ENCODE measurements at places on chromosomes 3 and 15.
A peak's percentile ranks its signal among the peaks of the same experiment; 100 is the strongest.

- no peak for DNase-seq
Measured at GRCh38 chr3:124966521-124967445, 32.2 kb upstream of the MUC13 start.

DNA sequence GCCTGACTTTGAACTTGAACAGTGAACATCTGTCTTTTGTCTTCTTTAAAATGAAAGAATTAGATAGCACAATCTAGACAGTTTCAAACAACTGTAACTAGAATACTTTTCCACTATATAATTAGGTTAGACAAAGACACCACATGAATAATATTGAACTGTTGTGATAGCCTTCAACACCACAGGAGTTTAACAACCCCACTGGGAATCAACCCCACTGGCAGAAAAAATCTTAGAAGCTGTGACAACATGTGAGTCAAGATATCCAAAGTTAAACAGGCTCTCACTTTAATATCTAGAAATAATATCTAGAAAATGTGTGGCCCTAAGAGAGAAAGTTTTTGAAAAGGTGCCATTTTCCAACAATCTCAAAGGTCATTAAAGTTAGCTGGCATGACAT, 64.4 kb upstream of the PRICKLE2 start:
- DNase-seq: no peak

DNA sequence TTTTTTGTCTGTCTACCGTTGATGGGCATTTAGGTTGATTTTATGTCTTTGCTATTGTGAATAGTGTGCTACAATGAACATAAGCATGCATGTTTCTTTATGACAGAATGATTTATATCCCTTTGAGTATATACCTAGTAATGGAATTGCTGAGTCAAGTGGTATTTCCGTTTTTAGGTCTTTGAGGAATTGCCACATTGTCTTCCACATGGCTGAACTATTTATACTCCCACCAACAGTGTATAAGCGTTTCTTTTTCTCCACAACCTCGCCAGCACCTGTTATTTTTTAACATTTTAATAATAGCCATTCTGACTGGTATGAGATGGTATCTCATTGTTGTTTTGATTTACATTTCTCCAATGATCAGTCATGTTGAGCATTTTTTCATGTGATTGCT, 89.6 kb upstream of the GALNT15 start:
- no peak for DNase-seq

GRCh38 chr15:77036537-77037387, 34.1 kb downstream of the TSPAN3 start:
- DNase-seq: peak; percentile 1

GRCh38 chr3:168865022-168865551, 769.4 kb upstream of the GOLIM4 start:
- peak; percentile 9 for DNase-seq

- no peak for DNase-seq
Measured at GRCh38 chr3:111803123-111803593, 55.9 kb upstream of the PHLDB2 start.

DNA sequence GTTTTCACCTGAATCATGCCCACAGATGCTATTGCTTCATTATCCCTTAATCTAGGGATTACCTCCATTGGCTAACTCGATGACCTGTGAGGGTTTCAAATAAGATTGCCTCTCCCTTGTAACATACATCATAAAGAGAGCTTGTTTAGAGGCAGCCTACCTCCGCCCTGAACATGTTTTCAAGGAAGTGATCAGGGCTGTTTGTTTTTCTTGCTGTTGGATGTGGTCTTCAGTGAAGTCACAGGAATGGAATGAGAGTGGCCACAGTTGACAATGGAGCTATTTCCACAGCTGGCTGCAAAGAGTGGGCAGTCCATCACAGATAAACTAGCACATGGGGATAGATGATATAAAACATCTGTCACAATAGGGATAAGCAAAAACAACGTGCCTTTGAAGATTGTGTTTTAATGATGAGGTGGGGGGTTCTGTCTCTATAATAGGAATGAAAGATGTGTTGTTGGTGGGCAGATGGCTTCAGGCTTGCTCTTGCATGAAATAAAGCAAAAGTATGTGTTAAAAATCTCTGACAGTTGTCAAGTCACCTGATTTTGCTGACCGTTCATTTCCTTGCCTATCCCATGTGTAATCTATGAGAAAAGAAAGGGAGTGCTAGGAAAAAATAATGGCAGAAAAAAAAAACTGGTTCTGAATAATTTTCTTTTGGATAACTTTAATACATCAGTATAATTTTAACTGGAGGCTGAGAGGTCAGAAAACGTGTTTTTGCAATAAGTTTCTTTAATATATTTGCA, 642.3 kb downstream of the RBMS3 start:
- DNase-seq: no peak

All from germinal center (tissue), 1 donor.